Stimulated activated CD8-positive, alpha-beta memory T cell treated with anti-CD3 and anti-CD28 coated beads, Interleukin-7, amount 100 ng/mL, for 4 hours (primary cell): ENCODE measurements at places on chromosomes 7 and 10.
A peak's percentile ranks its signal among the peaks of the same experiment; 100 is the strongest.

- DNase-seq, result no peak
These were observed 360.3 kb upstream of the C7orf33 start for GRCh38 chr7:148230296-148230695.

- DNase-seq, result peak; percentile 19
These were observed 818 bp upstream of the SUPV3L1 start for GRCh38 chr10:69179089-69179742.

- no peak for DNase-seq
These were observed 200.4 kb downstream of the TAX1BP1 start for GRCh38 chr7:27940341-27940740.

DNA sequence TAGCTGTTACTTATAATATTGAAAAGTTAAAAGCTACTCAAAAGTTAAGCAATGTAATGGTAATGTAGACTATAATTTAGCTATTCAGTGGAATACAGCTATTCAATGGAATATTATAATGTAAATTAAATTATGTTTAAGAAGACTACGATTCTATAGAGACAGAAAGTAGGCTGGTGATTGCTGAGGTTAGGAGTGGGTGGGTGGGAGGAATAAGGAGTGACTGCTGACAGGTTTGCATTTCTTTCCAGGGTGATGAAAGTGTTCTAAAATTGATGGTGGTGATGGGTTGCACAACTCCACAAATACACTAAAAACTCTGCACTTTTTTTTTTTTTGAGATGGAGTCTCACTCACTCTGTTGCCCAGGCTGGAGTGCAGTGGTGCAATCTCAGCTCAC is 21.4 kb downstream of the DENND2A start:
- DNase-seq, result no peak

- no peak for DNase-seq
These were observed 98.7 kb downstream of the PROSER2 start for GRCh38 chr10:11921800-11922392.

GRCh38 chr7:92781117-92781720 is 55.2 kb downstream of the CDK6 start:
- no peak for DNase-seq

DNA sequence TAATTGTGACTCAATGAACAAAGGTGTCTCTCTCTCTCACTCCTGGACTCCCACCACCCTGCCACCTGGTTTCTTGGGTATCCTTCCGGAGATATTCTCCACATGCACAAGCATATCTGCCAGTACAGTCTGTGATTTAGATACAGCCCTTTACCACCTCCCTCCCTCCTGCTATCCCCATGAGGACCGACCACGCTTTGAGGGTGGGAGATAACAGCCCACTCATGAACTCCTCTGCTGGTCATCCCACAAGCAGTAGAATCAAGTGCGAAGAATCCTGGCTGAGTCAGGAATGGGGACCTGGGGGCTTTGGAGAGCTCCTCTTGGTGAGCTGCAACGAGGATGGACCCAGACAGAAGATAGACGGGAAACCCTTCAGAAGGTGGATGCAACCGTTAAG is 28.2 kb upstream of the MXI1 start:
- no peak for DNase-seq

- no peak for DNase-seq
These were observed 108.7 kb upstream of the ITGB1 start for GRCh38 chr10:33066558-33067236.

- DNase-seq, result no peak
These were observed 355.0 kb downstream of the DNAJB6 start for GRCh38 chr7:157691586-157692459.

- no peak for DNase-seq
These were observed 81.6 kb downstream of the CRTAC1 start for GRCh38 chr10:97948822-97949221.

DNA sequence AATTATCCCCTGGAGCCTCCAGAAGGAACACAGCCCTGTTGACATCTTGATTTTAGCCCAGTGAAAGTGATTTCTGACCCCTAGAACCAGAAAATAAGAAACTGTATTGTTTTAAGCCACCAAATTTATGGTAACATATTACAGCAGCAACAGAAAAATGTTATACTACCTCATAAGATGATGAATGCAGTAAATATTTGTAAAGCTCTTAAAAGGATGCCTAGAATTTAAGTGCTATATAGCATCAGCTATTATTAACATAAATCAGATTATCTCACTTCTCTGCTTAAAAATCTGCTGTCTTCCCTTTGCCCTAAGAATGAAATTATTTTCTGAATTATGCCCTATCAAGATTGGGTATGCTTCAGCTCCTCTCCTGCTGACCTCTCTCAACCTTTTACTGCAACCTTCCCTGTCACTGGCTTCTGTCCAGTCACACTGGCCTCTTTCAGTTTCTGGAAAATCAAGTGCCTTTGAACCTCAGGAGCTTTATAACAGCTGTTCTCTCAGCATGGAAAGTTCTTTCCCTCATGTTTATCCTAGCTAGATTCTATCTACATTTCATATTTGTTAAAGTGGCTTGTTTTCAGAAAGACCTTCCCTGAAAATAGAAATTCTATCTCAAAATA is 78.9 kb downstream of the GPR37 start:
- no peak for DNase-seq

- DNase-seq, result no peak
These were observed 18.2 kb downstream of the GPR141 start for GRCh38 chr7:37701769-37702168.

GRCh38 chr10:47277352-47278151 is 22.4 kb upstream of the GDF10 start:
- peak; percentile 29 for DNase-seq

GRCh38 chr10:71388583-71389310 is 8.0 kb upstream of the CDH23 start:
- no peak for DNase-seq

GRCh38 chr7:145718129-145718528 is 398.5 kb upstream of the CNTNAP2 start:
- DNase-seq, result no peak

DNA sequence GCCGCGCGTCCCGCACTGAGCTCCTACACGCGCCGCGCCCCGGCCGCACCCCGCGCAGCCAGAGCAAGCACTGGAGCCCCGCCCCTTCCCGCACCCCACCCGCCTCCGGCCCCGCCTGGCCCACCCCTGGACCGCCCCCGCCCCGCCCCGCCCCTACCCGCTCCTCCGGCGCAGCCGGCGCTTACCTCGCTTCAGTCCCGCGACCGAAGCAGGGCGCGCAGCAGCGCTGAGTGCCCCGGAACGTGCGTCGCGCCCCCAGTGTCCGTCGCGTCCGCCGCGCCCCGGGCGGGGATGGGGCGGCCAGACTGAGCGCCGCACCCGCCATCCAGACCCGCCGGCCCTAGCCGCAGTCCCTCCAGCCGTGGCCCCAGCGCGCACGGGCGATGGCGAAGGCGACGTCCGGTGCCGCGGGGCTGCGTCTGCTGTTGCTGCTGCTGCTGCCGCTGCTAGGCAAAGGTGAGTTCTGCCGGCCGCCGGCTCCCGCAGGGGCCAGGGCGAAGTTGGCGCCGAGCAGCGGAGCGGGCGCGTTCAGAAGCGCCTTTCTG is at the start of gene RET:
Gene RET (plus strand): TSS at position 194 of the 545 bp plus-strand sequence. CDS start 190 bp downstream, at position 384.
- DNase-seq, result no peak

DNA sequence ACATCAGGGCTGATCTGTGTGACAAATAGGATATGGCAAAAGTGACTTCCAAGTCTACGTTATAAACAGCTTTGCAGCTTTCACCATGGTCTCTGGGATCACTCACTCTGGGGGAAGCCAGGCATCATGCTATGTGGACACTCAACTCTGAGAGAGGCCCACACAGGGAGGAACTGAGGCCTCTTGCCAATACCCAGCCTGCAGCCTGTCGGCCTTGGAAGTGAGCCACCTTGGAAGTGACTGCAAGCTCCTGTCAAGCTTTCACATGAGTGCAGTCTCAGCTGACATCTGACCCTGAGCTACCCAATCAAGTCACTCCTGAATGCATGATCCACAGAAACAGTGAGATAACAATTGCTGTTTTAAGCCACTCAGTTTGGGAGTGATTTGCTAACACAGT is 56.5 kb downstream of the MMRN2 start:
- DNase-seq, result no peak

DNA sequence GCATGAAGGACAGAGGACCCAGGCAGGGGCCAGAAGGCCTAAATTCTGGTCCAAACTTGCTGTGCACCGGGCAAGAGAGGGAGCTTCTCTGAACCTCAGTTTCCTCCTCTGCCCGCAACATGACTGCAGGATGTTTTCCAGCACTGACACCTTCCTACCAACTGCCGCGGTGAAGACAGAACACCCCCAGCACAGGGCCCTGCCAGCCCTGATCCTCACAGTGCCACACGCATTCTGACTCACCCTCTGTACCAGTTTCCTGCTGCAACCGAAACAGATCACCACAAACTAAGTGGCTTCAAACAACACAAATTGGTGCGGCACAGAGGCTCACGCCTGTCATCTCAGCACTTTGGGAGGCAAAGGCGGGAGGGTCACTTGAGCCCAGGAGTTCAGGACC is 18.1 kb downstream of the MAD1L1 start:
- DNase-seq, result no peak

DNA sequence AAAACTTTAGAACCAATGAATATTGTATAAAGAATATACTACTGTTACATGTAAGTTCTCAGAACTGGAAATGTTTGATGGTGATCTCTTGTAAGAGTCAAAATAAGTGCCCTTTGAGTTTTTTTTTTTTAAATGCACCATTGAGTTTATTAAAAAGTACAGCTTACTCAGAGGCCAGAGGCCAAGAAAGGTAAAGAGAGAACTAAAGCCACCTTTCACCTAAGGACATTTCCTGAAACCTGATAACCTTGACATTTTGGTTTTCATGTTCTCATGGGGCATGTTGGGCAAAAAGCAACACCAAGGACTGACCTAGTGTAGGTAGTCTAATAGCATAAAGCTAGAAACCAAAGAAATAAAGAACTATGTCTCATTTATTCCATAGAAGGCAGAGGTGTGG is 27.7 kb downstream of the REEP3 start:
- no peak for DNase-seq

- DNase-seq, result no peak
These were observed 906.7 kb upstream of the AUTS2 start for GRCh38 chr7:68691261-68692216.

DNA sequence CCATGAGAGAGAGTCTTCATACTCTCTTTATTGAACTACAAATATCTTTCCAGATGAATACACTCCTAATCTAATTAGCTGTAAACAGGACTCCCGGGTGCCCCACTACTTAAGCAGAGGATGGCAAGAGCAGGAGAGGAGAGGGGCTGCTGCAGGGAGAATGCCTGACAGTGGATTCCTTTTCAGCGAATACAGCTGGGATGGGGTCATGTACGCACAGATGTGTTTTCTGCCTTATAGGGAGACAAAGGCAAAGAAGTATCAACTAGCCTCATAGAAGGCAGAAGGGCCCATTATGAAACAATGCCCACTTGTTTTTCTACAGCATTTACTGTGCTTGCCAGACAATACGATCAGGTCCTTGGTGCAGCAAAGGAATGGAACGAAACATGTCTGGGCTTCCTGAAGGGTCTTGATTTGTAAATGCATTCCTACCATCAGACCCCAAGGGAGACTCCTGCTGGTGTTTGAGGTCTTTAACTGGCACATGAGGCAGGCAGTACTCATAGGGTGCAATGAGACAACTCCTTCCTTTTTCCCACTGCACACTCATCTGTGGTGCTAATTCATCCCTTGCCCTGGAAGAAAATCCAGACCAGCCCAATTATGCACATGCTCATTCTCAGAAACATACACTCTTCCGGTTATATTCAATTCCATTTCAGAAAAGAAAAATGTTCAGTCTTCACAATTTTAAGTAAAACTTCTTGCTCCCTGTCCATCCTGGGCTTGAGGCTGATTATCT is 117.1 kb downstream of the AOAH start:
- no peak for DNase-seq

DNA sequence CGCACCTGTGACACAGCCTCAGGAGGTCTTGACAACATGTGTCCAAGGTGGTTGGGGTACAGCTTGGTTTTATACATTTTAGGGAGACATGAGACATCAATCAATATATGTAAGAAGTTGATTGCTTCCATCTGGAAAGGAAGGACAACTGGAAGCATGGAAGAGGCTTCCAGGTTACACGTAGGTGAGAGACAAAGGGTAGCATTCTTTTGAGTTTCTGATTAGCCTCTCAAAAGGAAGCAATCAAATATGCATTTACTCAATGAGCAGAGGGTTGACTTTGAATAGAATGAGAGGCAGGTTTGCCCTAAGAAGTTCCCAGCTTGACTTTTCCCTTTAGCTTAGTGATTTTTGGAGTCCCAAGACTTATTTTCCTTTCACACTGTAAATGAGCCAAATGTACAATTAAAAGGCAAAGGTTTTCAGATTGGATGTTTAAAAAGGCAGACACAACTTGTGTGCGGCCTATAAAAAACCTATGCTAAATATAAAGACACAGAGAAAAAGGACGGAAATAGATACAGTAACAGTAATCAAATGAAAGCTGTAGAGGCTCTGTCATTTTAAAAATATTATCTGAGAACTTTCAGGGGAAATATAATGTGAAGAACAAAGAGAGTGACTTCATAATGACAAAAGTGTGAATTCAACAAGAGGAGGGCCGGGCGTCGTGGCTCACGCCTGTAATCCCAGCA is 65.7 kb upstream of the LANCL2 start:
- no peak for DNase-seq

- DNase-seq, result no peak
These were observed 120.4 kb downstream of the MALRD1 start for GRCh38 chr10:19169041-19169440.

- DNase-seq, result no peak
These were observed 5.7 kb upstream of the PLAC9 start for GRCh38 chr10:80126876-80127275.

GRCh38 chr10:76422769-76423168 is 991.3 kb downstream of the LRMDA start:
- DNase-seq, result no peak

DNA sequence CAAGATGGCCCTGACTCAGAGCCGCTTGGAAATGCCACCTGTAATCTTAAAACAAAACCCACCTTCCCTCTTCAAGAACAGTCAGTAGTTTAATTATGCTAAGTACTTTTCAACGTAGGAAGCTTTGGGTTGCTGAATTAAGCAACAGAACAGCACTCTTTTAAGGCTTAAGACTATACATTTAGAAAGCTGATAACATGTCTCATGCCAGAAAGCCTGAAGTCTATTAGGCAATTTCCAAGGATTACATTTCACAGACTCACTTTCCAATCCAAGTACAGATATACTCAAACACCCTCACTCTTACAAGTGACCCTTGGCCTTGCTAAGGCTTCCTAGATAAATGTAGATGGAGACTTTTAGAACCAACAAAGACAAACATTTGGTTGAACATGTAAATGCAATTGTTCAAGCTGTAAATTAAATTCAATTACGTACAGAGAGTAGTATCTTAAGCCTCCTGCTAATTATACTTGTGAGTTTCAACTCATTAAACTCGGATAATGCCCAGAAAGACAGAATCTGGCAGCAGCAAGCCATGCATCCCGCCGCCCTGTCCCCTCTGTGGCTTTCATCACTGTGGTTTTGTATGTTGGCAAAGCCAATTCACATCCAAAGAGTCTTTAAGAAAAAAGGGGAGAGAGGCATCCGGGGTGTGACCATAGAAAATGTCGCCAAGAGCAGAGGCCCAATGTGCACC is 283.1 kb upstream of the NRP1 start:
- DNase-seq, result no peak

DNA sequence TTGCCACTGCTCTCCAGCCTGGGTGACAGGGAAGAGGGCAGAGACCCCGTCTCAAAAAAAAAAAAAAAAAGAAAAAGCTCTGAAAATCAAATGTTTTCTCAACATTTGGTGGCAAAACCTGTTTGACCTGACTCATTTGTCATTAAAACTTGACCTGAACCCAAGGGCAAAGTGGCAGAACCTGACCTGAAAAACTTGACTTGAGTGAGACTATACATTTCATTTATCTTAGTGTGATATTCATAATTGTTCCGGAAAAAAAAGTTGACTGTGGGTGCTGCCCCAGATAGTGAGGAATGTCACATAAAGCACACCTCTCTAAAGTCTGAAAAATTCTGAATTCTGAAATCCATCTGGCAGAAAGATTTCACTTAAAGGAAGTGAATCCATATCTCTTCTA is 2.3 kb upstream of the TAX1BP1 start:
- DNase-seq, result no peak
